ENCODE measurements at places on chromosomes 12 and 14.

GRCh38 chr12:10747730-10748129 lies 24.6 kb upstream of the YBX3 start:
- no peak for DNase-seq

DNA sequence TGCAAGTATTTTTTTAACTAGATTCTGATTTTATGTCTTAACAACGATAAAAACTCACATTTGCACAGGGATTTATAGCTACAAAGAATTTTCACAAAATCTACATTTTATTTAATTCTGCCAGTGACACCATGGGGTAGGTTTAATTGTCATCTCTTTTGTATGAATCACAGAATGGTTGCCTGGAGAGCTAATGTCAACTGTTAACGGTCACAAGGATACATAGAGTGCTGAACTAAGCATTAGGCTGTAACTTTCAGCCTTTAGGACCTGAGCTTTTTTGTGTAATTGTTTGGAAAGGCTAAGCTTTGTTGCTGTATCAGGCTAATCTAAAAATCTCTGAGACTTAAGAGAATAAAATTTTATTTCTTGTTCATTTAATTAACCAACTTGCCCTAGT lies 465.3 kb upstream of the TBX3 start:
- no peak for DNase-seq

DNA sequence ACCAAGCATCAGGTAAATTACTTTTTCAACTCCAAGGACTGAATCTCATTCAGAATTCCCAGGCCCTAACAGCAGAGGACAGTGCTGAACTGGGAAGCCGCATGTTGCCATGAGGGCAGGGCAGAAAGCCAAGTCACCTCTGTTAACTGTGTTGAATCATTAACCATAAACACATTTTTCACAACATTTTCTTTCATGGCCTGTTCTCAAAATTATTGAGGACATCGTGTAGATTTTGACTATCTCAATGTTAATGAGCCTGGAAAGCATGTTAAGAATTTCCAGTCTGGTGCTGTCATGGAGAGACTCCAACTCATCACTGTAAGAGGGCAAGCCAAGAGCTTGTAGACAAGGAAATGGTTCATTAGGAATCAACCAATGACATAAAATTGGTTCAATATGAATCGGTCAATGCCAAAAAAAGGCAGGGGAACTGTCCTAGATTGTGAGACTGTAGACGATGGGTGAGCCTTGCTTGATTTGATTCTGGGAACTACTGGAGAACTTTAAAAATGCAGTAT lies 33.7 kb downstream of the CPM start:
- no peak for DNase-seq

GRCh38 chr12:110157539-110157938 lies 33.4 kb downstream of the IFT81 start:
- DNase-seq: no peak

DNA sequence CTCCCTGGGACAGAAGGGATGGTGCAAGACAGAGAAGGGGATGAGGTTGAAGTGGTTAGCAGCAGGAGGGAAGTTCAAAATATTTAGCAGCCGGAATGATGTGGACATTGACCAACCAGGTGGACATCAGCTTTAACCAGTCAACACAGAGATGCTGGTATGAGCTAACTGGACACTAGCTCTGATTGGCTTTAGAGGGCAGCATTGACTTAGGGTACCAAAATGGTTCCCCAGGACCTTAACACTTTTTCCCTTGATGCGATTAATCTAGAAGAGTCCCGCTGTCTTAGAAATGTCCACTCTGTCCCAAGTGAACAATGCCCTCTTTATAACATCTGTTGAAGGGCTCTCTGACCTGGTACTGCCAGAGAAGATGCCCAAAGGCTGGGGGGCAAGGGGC lies 134.0 kb upstream of the GSC start:
- DNase-seq: no peak

GRCh38 chr14:46487582-46488350 lies 163.8 kb downstream of the RPL10L start:
- DNase-seq: no peak

- no peak for DNase-seq
These were observed 91.1 kb upstream of the DHRS4 start for GRCh38 chr14:23862513-23862912.

GRCh38 chr12:126337556-126338441 lies 1272.6 kb downstream of the AACS start:
- DNase-seq: no peak

DNA sequence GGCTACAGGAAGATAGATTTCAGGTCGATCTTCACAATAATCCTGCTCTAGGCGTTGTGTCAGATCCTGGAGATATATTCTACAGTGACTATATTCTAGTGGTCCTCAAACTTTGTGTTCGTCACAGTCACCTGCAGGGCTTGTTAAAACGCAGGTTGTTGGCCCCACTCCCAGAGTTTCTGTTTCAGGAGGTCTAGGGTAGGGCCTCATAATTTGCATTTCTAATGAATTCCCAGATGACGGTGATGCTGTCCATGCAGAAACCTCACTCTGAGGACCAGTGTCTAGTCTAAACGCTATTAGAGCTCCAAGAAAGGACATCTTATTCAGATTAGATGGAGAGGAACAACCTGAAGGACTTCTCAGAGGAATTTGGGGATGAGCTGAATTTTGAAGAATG lies 13.2 kb upstream of the SLC6A13 start:
- no peak for DNase-seq

DNA sequence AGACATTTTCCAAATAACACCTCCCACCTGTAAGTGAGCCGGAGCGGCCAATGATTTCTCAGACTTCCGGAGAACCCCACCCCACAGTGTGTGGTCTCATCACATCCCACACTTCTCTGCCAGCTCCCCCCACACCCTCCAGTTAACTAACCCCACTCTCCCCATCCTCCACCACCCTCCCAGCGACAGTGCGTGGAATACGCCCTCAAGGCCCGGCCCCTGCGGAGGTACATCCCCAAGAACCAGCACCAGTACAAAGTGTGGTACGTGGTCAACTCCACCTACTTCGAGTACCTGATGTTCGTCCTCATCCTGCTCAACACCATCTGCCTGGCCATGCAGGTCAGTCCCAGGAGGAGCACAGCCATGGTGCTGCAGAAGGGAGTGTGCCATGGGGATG lies 184.4 kb upstream of the FKBP4 start:
- no peak for DNase-seq
